ENCODE measurements at places on chromosomes 6 and 20.

GRCh38 chr20:22775671-22776139 lies 191.3 kb upstream of the FOXA2 start:
- no peak overlapping the region for H3K27ac ChIP-seq
- H3K4me3 ChIP-seq, result no peak overlapping the region
- no peaks in the 10 kb centered on the region for H3K27me3 ChIP-seq
- no peak for DNase-seq
- no peaks in the 10 kb centered on the region for H3K4me1 ChIP-seq

DNA sequence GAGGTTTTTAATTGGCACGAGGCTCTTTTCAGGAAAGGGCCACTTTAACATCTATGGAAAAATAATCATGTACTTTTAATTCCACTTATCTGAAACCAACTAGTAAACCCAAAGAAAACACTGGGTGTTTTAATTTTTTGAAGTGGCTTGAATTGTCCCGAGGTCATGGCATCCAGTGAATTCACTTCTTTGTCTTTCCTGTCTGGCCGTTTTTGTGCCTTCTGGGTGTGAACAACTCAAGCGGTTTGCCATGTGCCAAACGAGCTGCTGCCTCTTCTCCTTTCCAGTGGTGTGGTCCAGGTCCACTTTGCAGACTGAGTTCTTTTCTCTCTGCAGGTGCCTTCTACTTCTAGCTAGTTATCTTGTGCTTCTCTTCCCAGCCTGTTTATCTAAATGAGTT lies 117.5 kb downstream of the PLCB4 start:
- no peak overlapping the region for H3K4me3 ChIP-seq
- H3K27ac ChIP-seq, result no peak overlapping the region
- H3K27me3 ChIP-seq, result no peaks in the 10 kb centered on the region
- no peaks in the 10 kb centered on the region for H3K36me3 ChIP-seq

DNA sequence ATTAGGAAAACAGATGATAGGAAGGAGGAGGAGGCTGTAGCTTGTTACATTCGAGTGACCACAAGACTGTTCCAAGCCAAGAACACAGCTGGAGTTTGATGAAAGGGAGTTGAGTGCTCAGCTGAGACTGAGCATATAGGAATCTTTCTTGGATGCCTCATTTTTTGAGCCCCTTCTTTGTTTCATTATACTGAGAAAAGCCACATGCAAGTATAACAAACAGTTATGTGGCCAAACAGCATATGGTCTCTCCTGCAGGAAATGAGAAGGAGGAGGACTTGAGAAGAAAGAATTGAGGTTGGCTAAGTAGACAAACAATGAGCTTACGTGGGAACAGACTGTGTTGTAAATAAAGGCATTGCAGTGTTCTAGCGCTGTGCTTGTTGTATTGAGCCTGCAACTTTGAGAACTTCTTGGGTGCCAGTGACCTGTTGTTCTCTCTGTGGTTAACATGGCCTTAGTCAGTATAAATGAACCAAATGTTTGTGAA lies 78.3 kb downstream of the AKAP7 start:
- no peaks in the 10 kb centered on the region for H3K27me3 ChIP-seq
- DNase-seq, result no peak
- H3K36me3 ChIP-seq, result peaks cover 4% of the 10 kb centered on the region
- peaks cover 26% of the 10 kb centered on the region for H3K4me1 ChIP-seq

DNA sequence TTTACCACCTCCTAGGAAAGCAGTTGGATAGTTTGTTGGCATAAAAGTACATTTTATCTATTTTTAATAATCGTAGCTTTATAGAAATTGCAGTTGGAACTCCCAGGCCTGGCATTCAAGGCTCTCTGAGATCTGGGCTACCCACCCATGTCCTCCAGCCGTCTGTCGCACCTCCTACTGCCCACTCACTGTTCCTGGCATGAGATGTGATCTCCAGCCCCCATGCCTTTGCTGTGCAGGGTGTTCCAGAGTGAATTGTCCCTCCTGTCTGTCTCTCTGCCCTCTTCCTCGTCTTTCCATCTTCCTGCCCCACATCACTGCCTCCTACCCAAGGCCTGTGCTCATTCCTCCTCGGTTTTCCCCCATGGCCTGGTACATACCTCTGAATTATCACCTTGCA lies 50.7 kb downstream of the PTPN1 start:
- peak overlapping the region; percentile 74 for H3K27ac ChIP-seq
- H3K4me1 ChIP-seq, result peaks cover 33% of the 10 kb centered on the region
- no peak overlapping the region for H3K4me3 ChIP-seq
- no peak for DNase-seq

DNA sequence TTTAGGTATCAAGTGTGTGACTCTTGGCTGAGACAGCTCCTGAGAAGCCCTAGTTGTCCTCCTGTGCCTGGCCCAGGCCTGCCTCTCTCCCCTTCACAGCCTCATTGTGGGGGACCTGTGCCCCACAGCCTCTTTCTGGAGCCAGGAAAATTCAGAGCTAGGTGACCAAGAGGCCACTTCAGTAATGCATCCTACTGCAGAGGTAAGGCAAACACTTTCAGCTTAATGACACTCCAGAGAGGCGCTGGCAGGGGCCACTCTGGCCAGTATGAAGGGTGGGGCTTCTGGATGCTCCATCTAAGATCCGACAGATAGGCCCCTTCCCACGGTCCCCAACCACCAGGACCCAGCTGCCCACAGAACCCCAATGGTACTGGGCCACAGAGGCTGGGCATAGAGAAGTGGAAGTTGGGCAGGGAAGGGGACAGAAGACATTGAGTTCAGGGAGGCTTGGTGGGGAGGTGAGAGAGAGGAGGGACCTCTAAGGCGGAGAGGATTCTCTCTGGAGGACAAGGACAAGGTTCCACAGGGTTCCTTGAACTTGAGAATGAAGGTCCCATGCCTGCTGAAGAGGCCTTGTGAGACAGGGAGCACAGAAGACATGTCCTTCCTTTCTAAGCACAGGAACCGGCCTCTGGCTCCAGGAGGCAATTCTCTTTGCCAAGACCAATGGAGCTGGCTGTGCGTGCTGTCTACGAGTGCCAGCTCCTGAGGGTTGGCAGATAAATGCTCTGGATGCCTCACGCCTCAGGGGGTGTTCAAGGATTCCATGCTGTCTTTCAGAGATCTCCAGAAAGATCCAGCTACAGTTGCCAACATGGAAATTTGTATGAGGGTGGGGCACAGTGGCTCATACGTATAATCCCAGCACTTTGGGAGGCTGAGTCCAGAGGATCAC lies 46.4 kb upstream of the TGM2 start:
- no peaks in the 10 kb centered on the region for H3K27me3 ChIP-seq
- H3K36me3 ChIP-seq, result no peaks in the 10 kb centered on the region
- H3K4me1 ChIP-seq, result peaks cover 16% of the 10 kb centered on the region

- no peaks in the 10 kb centered on the region for H3K4me1 ChIP-seq
- H3K27ac ChIP-seq, result no peak overlapping the region
- H3K27me3 ChIP-seq, result peaks cover 5% of the 10 kb centered on the region
- H3K4me3 ChIP-seq, result no peak overlapping the region
Observed at GRCh38 chr20:23029324-23029723, 5.8 kb upstream of the SSTR4 start.

- H3K27me3 ChIP-seq, result no peaks in the 10 kb centered on the region
- peak overlapping the region; percentile 56 for H3K4me3 ChIP-seq
- peaks cover 28% of the 10 kb centered on the region for H3K4me1 ChIP-seq
- peak; percentile 17 for DNase-seq
Observed at GRCh38 chr6:144064402-144065212, 30.8 kb downstream of the SF3B5 start.

- no peaks in the 10 kb centered on the region for H3K4me1 ChIP-seq
- no peaks in the 10 kb centered on the region for H3K27me3 ChIP-seq
- H3K27ac ChIP-seq, result no peak overlapping the region
- H3K36me3 ChIP-seq, result no peaks in the 10 kb centered on the region
- H3K4me3 ChIP-seq, result no peak overlapping the region
Observed at GRCh38 chr6:13268913-13269518, 59.3 kb downstream of the TBC1D7 start.

DNA sequence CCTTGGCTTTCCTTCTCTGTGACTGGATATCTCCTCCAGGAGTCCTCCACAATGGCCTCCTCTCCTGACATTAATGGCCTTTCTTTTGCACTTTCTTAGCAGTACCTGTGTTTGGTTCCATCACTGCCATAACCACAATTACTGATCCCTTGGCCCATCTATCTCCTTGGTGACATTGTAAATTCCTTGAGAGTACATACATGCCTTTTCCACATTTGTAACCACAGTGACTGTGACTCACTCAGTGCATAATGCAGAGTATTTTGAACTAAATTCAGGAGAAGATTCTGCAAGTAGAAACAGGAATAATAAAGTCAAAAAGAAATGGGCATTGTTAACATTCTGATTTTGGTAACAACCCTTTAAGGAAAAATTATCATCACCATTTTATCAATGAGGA lies 197.2 kb upstream of the SOX4 start:
- no peaks in the 10 kb centered on the region for H3K27me3 ChIP-seq
- H3K27ac ChIP-seq, result no peak overlapping the region
- no peak for DNase-seq
- H3K4me1 ChIP-seq, result no peaks in the 10 kb centered on the region

DNA sequence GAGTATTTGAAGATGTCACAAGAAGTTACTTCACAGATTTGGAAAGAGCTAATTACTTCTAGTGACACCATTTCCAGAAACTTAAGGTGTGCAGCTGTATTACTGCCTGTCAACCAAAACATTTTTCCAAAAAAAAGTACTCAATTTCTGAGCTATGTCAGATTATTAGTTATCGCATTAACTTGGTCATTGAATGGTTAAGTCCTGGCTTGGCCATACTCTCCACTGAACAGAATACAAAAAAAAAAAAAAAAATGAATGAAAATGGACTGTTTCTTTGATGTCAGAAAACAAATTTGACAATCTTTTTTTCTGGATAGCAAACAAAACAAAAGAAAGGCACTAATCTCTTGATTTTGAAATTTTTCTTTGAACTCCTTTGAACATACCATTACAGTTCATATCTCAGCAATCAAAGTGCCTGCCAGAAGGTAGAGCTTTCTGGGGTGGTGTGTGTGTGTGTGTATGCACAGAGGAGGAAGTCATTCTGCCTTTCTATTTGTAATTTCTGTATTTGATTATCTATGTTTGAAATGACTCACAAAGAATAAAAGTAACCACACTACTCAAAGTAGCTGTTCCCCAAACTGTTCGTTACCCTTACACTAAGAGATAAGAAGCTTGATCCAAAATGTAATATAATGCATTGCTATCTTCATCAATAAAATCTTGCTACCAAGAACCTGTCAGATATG lies 210.8 kb upstream of the FUT9 start:
- H3K4me3 ChIP-seq, result no peak overlapping the region
- no peak overlapping the region for H3K27ac ChIP-seq
- no peaks in the 10 kb centered on the region for H3K27me3 ChIP-seq
- no peaks in the 10 kb centered on the region for H3K36me3 ChIP-seq

DNA sequence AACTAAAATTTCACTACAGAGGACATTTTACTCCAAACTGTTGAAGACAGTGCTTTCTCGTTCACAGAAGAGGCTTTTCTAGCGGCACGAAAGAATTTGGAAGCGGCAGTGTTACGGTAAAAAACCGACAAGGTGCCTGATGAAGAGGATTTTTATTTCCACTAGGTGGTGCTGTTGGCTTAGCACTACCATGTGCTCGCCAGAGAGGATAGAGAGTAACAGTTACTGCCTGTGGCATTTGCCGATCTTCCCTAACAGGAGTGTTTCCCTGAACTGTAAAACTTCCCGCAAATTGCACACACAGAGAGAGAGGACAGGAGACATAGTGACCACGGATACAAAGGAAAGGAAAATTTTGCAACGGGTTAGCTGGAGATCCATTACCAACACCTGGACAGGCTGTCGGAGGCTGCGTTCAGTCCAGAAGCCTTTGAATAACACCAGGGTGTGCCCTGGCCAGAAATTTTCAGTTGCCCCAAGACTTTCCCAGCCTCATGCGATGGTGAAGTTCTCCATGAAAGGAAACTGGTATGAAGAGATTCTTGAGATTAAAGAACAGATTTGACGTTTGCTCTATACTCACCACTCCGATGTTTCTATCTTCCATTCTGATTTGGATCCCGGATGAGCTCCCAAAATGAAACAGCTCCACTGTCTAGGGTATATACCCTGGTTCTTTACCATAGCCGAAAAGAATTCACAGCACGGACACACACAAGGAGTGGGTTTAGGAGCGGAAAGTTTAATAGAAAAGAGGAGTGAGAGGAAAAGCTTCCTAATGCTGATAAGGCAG lies 48.1 kb downstream of the HLA-DPB1 start:
- H3K27ac ChIP-seq, result no peak overlapping the region
- H3K27me3 ChIP-seq, result no peaks in the 10 kb centered on the region
- no peaks in the 10 kb centered on the region for H3K4me1 ChIP-seq
- no peaks in the 10 kb centered on the region for H3K36me3 ChIP-seq

GRCh38 chr6:12909833-12910232 lies 193.3 kb downstream of the PHACTR1 start:
- H3K4me1 ChIP-seq, result no peaks in the 10 kb centered on the region
- H3K27ac ChIP-seq, result no peak overlapping the region
- no peaks in the 10 kb centered on the region for H3K36me3 ChIP-seq
- DNase-seq, result no peak
- peaks cover 5% of the 10 kb centered on the region for H3K27me3 ChIP-seq
- H3K4me3 ChIP-seq, result no peak overlapping the region

- no peak overlapping the region for H3K27ac ChIP-seq
- H3K27me3 ChIP-seq, result no peaks in the 10 kb centered on the region
- H3K4me1 ChIP-seq, result no peaks in the 10 kb centered on the region
- H3K36me3 ChIP-seq, result no peaks in the 10 kb centered on the region
- no peak overlapping the region for H3K4me3 ChIP-seq
Observed at GRCh38 chr6:105320271-105320670, 82.6 kb downstream of the PREP start.

- peak overlapping the region; percentile 60 for H3K4me3 ChIP-seq
- H3K4me1 ChIP-seq, result no peaks in the 10 kb centered on the region
- no peak for DNase-seq
- H3K27me3 ChIP-seq, result no peaks in the 10 kb centered on the region
- H3K27ac ChIP-seq, result peak overlapping the region; percentile 100
Observed at GRCh38 chr6:26520237-26520849, 17.8 kb upstream of the HMGN4 start.

GRCh38 chr20:46800409-46800804 lies 91.0 kb downstream of the SLC2A10 start:
- H3K36me3 ChIP-seq, result no peaks in the 10 kb centered on the region
- H3K4me1 ChIP-seq, result no peaks in the 10 kb centered on the region
- H3K4me3 ChIP-seq, result no peak overlapping the region
- H3K27me3 ChIP-seq, result no peaks in the 10 kb centered on the region

GRCh38 chr6:7726416-7727085 lies 652 bp downstream of the BMP6 start:
- H3K36me3 ChIP-seq, result no peaks in the 10 kb centered on the region
- no peaks in the 10 kb centered on the region for H3K27me3 ChIP-seq
- DNase-seq, result no peak
- peaks cover 22% of the 10 kb centered on the region for H3K4me1 ChIP-seq

DNA sequence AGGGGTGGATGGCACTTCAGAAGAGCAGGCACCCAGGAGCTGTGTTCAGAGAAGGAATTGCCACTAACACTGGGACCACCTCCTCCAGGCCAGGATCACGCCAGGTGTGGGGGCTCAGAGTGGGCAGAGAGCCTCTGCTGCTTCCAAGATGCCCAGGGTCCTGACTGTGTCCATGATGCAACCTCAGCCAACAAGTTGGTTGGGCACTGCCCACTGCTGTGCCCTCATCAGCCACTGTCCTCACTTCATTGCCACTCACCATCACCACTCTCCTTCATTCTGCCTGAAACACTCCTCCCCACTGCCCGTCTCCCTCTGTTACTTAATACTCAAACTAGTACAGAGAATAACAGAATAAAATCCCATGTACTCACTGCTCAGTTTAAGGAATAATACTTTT lies 16.5 kb upstream of the TCF15 start:
- no peaks in the 10 kb centered on the region for H3K4me1 ChIP-seq
- H3K4me3 ChIP-seq, result no peak overlapping the region
- DNase-seq, result no peak
- H3K27ac ChIP-seq, result no peak overlapping the region
- no peaks in the 10 kb centered on the region for H3K27me3 ChIP-seq

GRCh38 chr20:32479697-32480171 lies 105.4 kb downstream of the NOL4L start:
- H3K36me3 ChIP-seq, result no peaks in the 10 kb centered on the region
- no peak overlapping the region for H3K4me3 ChIP-seq
- no peaks in the 10 kb centered on the region for H3K27me3 ChIP-seq
- H3K27ac ChIP-seq, result peak overlapping the region; percentile 87
- no peaks in the 10 kb centered on the region for H3K4me1 ChIP-seq

Measured in tibial nerve (tissue), 4 donors.